Kidney glomerular epithelial cell (primary cell): ENCODE measurements at places on chromosomes 3 and 15.

GRCh38 chr3:183210862-183211341 is 42.2 kb upstream of the B3GNT5 start:
- no peak for DNase-seq

- DNase-seq: peak; percentile 48
Observed at GRCh38 chr3:42116466-42116865, 25.3 kb downstream of the TRAK1 start.

DNA sequence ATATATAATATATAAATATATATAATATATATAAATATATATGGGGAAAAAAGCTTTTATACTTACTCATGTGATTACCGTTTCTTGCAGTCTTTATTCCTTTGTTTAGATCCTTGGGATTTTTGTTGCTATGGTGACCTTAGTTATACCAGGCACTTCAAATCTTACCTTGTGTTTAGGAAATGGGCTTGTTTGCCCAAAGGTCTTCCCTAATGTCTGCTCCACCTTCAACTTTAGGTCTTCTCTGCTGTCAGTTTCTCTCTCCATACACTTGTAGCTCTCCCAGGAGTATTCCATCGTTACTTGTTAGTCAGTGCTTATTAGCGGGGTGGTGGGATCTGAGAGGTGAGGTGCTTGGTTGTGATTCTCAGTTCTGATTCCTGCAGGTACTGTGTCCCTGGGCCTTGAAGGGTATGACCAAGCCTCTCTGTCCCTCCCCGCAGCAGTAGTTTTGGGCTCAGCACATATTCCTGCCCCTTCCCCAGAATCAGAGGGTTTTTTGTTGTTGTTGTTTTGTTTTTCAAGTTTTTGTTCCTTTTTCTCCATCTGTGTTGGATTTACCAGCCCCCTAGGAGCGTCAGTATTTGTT is 9.6 kb upstream of the LAMP3 start:
- DNase-seq: no peak

DNA sequence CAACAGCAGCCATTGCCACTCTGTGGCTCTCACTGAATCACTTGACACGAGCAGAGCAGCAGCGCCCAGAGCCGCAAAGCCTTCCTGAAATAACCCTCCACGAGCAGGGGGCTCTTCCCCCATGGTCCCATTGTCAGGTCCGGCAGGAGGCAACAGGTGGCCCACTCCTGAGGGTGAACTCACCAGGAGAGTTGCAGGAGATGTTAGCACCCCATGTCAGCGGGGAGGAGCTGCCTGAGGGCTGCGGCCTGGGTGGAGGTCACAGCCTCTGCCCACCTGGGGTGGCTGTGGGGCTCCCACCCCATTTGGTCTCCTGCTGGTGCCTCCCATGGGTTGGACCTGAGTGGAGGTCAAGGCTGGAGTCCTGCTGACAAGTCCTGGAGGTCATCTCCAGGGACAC is 12.3 kb upstream of the C3orf22 start:
- no peak for DNase-seq

- DNase-seq: peak; percentile 3
Observed at GRCh38 chr3:10594915-10595314, 89.5 kb upstream of the ATP2B2 start.

DNA sequence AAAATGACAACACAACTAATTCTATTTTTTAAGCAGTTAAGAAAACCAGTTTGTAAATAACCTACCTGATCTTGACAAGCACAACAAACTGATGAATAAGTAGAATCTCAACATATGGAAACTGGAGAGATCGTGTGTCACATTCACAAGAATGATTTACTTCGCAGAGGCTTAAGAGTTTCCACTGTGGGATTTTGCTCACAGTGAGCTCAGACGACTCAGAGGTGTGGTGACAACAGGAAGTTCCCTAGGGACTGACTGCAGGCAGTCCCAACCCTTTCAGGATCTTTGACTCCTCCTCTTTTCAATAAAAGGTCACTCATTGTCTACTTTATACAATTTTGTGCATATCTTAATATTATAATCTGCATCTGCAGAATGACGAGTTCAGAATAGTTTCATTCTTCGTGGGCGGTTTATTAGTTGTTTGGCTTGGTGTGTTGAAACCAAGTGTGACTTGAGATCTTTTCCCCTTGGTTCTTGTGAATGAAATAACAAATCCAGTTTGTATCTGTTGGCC is at the start of gene LIPH:
Gene LIPH (minus strand): TSS at position 231 of the 520 bp plus-strand sequence. CDS start 117 bp downstream, at position 114.
- no peak for DNase-seq

DNA sequence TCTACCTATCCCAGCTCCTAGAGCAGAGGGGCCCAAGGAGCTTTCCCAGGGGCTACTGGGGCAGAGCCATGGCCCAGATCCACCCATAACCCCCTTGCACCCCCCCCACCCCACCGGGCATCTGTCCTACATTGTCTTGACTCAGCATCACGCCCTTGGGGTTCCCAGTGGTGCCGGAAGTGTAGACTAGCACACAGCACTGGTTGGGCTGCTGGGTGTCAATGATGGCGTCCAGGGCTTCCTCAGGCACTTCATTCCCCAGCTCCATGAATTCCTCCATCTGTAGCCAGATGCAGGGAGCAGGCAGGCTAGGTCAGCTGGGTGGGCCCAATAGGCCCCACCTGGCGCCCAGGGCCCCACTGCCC is 33.2 kb downstream of the IDH3A start:
- no peak for DNase-seq

- DNase-seq: no peak
Observed at GRCh38 chr15:89851673-89852341, 37.2 kb upstream of the ANPEP start.

GRCh38 chr3:48034000-48034516 is 17.8 kb upstream of the MAP4 start:
- DNase-seq: peak; percentile 74

GRCh38 chr3:53731934-53732624 is 114.1 kb downstream of the CHDH start:
- DNase-seq: no peak

- no peak for DNase-seq
Observed at GRCh38 chr15:85551221-85551832, 170.9 kb downstream of the AKAP13 start.

DNA sequence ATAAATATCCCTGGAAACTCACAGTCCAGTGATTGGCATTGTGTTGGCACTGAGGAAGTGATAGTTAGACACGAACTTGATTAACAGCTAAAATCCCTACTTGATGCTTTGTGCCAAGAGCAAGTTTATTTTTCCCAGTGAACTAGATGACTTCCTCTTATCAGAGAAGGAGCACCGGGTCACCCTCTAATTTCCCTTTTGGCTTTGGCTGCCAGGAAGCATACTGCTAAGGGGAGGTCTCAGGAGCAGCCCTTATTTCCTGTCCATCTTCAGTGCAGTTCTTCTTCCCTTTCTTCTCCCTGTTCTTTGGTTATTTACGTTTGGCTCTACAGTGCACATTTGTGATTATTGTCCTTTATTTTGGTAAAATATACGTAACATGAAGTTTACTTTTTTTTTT is 13.0 kb downstream of the FBLN2 start:
- no peak for DNase-seq

DNA sequence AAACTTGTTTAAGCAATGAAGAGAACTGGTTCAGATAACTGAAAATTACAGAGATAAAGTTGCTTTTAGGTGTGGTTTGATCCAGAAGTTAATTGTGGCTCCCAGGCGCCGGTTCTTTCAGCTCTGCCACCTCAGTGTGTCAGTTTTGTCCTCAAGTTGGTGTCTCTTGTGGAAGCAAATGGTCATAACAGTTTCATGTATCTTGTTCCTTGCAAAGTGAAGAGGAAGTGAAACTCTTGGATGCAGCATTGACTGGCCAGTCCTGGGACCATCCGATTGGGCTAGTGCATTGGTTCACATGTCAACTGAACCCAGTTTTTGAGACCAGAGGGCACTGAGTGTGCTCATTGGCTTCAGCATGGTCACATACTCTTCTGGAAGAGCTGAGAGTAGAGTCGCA is 181.4 kb upstream of the GRM7 start:
- DNase-seq: no peak

GRCh38 chr3:61719278-61719977 is 158.1 kb downstream of the PTPRG start:
- no peak for DNase-seq

DNA sequence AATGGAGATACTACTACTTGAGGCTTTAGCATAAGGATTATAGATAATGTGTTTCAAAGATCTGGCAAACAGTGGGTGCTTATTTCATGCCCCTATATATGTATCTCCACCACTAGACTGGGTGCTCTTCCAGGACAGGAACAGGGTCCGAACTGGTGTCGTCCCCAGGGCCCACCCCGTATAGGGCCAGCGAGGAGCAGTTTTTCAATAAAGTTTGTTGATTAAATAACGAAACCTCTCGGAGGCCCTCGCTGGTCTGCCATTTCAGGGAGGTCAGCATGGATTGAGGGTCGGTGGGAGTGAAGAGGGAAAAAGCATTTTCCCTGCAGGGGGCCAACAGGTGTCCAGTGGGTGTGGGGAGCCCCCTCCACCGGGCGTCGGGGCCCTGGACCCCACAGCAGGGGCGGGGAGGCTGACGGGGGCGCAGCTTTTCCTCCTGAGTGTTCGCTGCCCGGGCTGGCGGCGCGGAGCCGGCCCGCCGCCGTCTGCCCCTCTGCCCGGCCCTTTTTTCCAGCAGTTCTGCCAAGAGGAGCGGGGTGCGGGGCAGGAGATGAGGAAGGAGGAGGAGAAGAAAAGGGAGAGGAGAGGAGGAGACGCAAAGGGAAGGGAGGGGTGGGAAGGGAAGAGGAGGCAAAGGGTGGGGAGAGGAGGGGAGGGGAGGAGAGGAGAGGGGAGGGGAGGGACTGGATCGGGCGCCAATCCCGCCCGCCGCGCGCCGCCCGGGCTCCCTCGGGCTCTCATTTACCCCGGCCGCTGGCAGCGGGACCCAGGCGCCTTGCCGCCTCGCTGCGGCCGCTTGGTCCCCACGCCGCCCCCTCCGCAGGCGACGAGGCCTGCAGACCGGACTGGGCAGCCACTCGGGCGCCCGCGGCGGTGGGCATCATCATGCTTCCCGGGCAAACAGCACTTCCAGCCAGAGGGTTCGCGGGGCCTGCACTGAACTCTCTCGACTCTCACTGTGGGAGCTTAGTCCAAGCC is 66.3 kb downstream of the ISG20 start:
- no peak for DNase-seq

- no peak for DNase-seq
Observed at GRCh38 chr15:64532521-64533315, 72.3 kb downstream of the ZNF609 start.

DNA sequence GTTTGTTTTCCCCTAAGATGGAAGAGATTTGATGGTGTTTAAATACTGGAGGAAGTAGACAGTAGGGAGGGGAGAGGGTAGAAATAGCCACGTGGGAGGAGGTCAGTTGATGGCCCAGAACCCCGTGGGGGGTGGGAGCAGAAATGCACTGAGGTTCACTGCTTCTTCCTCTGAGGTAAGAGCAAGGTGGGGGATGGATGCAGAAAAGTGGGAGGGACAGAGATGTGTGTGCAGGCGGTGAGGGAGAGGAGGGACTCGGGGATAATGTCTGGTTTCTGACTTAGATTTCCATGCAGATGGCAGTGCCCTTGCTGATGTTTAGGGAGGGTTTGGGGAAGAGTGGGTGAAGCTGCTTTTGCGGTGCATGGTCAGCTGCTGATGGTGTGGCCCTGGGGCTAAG is 102.9 kb downstream of the ARNT2 start:
- DNase-seq: no peak

DNA sequence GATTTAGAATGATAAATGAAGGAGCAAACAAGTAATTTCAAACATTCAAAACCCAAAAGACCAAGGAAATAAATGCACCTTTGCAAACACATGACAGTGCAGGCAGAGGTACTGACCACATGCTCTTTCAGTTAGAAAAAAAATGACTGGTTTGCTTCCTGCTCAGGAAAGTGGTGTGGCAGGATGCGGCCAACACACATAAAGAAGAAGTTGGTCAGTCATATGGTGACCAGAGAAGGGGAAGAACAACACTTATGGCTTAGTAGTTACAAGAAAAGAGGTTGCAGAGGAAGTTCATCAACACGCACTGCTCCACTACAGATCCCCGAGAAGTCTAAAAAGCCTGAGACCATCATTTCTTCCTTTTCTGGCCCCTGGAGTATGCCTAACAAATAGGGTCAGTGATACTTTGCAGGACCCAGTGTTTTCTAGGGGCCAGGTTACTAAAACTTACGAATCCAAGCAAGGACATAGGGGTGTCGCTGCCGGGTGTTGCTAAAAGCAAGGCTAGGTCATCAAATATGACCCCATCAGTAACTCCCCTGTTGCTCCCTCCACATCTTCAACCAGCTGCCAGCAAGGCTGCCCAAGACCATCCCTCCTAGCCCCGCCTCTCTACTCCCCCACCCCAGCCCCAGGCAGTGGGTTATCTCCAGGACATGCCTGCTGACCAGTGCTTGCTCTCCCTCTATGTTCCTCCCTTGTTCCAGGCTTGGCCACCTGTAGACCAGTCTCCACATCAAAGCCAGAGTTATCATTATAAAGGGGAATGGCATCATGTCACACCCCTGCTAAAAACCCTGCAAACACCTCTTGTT is 11.2 kb downstream of the ATP8B4 start:
- DNase-seq: no peak

GRCh38 chr3:11641683-11642430 is 1.9 kb downstream of the VGLL4 start:
- DNase-seq: peak; percentile 42

- DNase-seq: no peak
Observed at GRCh38 chr3:197305854-197306253, 7.4 kb upstream of the DLG1 start.

DNA sequence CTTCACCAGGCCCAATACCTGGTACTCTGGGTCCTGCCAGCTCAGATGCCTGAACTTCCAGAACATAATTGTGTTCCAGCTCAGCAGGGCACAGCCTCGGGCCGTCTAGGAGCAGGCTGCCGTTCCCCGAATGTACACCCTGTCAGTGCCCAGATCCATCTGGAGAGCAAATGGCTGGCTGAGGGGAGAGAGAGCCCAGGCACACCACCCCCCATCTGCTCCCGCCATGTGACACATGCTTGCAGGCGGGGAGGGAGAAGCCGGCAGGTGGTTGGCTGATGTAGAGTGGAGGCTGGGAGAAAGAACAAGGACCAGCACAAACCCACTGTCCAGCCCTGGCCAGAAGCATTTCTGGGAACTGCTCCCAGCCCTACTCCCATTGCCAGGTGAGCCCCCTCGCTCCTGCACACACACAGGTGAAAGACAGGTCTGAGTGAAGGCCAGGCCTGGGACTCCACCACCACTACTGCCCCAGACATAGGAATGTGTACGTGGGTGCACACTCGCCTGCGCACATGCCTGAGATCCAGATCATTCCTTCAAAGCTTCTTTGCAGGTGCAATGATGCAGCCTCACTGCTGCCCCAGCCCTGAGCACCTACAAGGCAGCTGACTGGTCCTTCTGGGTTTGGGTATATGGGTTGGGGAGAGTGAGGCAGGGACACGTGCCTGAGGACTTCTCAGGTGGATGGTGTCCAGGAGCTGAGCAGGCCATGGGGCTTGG is 53.5 kb downstream of the SEMA5B start:
- DNase-seq: no peak

DNA sequence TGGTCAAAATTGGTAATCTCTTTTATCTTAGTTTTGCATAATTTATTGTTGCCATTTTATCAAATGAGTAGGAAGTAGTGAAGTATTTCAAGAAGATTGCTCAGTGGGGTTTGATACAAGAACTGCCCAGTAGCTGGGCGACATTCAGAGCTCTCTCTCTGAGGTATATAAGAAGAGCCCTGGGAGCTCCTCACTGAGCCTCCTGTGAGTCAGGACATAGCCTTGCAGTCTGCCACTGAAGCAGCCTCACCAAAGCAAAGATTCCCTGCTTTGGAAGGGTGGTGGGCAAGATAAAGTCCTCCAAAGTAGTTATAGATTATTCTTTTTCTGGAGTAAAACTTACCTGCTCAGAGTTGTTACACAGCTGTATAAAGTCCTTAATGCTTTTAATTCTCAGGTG is 26.1 kb downstream of the SKIL start:
- DNase-seq: no peak

GRCh38 chr3:11915621-11916424 is 69.1 kb upstream of the TAMM41 start:
- no peak for DNase-seq
